Right kidney (tissue), 9 donors: ENCODE measurements at places on chromosomes 6 and 20.

DNA sequence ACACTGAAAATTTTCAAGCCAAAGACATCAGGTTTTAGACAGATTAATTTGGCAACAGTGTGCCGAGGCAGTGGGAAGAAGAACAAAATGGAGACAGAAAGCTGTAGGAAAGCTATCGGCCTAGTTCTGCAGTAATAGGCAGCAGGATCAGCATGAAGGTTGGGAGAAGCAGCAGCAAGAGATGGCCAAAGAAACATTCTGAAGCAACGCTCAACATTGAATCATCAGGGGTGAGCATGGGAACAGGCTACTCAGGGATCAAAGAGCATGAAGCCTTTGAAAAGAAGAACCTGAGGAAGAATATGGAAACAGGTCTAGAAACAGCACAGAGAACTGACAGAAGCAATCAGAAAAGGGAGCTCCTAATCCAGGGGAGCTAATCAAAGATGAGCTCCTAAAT, 7.1 kb upstream of the DST start:
- no peak for DNase-seq

DNA sequence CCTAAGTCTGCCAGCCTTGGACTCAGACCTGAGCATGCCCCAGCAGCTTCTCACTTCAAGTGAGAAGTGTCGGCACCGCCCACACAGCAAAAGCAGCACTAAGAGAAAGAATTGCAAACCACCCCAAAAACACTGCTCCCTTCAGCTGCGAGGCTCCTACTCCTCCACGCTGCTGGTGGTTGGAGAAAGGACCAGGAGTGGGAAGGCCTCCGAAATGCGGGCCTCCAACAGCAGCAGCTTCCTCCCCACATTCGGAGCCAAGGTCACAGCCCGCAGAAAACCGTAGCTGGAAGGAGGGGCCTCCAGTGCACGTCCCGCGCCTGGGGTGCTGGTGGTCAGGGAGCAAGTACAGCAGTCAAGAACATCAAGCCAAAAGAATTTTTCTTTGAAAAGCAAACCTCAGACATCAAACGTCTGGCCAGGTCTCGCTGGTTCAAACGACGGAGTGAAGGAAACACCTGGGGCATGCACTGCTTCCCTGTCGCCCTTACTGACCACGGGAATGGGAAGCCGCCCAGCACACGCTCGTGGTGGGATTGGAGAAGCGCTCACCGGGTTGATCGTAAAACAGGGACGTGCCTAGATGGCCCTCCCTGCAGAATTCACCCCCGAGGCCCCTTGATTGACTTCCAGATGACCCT, 185.6 kb upstream of the CST7 start:
- no peak for DNase-seq

GRCh38 chr6:2111162-2111677, 134.2 kb downstream of the GMDS start:
- no peak for DNase-seq

DNA sequence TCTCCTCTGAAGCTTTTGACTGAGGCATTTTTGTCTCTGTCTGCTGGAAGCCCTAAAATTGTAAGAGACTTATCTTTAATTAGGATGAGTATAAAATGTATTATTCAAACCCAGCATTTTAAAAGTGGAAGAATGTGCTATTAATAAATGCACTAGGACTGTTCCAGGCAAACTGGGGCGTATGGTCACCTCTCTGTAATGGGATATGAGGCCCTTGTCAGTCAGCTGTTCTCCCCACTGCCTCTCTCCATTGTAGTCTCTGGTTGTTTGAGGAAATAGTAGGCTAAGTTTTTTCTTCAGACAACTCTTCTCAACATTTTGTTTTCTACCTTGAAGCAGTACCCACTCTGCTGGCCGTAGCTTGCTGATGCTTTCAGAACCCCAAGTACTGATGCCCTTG, 14.3 kb upstream of the DEF6 start:
- DNase-seq, result no peak

- no peak for DNase-seq
These were observed 21.3 kb upstream of the SGK1 start for GRCh38 chr6:134339216-134339615.

- no peak for DNase-seq
These were observed 82.0 kb downstream of the PTPRK start for GRCh38 chr6:128438393-128438792.

DNA sequence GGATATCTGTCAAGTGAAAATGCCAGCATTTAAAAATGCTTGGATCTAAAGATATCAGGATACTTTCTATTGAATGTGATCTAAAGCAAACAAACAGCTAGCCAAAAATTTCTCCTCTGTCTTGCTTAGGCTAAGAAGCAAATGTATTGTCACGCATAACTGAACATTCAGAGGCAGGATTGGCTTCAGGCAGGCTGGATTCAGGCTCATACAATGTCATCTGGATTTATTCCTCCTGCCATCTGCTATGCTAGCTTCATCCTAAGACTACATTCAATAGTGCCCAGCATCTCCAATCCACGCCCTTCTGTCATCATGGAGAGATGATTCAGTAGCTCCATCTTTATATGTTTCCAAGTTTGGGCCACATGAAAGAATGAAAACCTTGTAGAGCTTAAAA, 27.1 kb downstream of the PFDN4 start:
- DNase-seq, result no peak

GRCh38 chr6:165663736-165664558, 906 bp upstream of the PDE10A start:
- peak; percentile 85 for DNase-seq

DNA sequence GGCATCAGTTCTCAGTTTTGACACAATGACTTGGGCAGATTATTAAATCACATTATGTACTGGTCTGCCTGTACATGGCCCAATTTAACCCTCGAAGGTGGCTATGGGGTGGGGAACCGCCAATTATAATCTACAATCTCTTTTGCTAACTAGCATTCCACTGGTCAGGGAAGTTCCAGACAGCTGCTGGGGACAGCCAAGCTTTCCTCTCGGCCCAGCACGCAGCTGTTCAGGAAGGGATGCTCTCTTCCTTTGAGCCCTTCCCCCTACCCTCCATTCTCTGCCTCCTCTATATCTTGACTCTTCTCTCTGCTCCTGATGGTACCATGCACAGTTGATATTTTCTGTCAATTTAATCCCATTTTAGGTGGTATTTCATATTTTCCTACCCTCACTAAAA, 233.5 kb upstream of the AGPAT4 start:
- no peak for DNase-seq

DNA sequence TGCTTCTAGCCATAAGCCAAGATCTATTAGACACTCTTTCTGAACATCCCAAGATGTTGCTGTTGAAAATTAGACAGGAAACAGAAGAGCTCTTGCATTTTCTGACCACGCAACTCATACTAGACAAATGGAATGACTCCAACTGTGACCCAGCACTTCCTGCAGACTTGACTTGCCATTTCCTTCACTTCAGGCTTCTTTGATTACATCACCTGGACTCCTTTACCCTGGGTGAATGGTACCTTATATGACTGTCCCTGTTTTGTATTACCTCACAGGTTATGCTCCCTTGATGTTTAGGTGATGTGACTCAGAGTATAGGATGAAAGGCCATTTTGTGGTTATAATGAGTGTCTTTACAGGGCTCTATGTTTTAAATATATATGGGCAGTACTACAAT, 236.1 kb downstream of the BMP2 start:
- DNase-seq, result no peak

DNA sequence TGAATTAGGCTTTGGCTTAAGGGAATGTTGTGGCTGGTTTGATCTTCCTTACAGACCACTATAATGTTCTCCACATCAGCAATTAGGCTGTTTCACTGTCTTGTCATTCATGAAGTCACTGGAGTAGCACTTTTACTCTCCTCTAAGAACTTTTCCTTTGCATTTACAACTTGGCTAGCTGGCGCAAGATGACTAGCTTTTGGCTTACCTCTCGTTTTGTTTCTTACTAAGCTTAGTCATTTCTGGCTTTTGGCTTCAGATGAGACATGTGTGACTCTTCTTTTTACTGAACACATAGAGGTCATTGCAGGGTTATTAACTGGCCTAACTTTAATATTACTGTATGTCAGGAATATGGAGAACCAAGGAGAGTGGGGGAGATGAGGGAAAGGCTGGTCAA, 143.2 kb downstream of the PTCHD4 start:
- DNase-seq, result no peak

DNA sequence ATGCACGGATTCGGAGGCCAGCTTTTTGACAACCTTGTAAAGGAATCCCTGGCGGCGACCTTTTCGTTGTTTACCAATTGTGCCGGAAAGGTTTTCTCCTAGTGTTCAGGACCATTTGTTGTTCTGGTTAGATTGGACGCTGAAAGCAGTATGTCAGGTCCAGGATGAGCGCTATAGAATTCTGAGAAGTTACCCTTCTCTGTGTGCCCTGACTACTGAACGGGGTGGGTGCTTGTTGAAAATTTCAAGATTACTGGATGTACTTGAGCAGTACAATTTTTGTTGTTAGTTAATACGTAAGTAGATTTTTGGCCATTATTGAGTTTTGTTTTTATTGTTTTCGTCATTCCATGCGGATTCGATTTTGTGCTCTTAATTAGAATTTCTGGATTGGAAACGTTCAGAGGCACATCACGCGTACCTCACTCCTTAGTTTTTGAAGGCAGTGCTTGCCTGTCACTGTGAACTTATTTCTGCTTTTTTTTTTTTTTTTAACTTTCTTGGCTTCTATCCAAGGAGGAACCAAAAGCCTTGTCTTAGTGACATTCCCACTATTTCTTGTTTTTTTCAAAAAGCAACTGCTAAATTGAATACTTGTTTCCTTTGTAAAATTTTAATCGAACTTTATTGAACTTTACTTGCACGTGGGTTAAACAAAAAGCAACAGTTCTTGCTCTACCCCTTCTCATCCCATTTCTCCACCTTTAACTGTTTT, 898 bp downstream of the XRN2 start:
- DNase-seq, result no peak

GRCh38 chr6:70131528-70131927, 171.4 kb downstream of the COL9A1 start:
- DNase-seq, result no peak

DNA sequence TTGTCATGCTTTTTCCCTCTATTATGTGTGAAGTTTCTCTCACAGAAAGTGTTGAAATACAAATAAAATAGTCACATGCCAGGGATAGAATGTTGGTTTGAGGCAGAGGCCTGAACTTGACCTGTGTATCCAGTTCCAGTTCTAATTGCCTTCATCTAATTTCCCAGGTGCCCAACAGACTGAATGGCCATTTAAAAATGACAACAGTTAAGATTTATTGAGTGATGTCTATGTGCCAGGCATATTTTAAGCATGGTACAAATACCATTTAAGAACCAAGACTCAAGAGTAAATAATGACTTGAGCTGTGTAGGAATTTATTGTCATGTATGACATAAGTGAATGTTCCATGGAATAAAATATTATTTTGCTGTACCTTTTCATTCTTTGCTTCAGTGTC, 87.6 kb upstream of the EMILIN3 start:
- DNase-seq, result no peak

DNA sequence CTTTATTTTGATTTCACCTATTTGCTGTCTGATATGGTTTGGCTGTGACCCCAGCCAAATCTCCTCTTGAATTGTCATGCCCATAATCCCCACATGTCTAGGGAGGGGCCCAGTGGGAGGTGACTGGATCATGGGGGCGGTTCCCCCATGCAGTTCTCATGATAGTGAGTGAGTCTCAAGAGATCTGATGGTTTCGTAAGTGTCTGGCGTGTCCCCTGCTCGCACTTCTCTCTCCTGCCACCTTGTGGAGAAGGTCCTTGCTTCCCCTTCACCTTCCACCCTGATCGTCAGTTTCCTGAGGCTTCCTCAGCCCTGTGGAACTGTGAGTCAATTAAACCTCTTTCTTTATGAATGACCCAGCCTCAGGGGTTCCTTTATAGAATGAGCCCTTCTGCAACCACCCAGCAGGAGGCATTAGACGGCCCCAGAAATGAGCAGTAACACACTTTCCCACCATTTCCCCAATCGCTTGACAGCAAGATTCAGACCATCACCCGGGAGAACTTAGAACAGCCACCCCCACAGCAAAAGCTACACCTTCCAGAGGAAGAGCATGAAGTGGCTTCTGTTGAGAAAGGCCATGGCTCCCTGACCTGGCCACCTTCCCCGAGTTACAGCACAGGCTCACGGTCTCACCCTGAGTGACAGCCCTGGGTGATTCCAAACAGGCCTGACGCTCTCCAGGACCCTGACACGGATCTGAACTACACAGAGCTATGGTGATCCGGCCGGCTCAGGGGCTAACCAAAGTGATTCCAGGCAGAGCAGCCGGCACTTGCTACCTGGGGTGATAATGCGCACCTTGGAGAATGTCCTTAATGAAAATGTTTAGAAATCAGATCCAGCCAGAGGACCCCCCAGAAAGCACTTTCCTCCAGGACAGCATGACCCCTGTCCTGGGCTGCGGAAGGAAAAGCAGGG, 131.2 kb upstream of the CDH4 start:
- DNase-seq, result no peak

- DNase-seq, result no peak
These were observed 17.7 kb downstream of the GFOD1 start for GRCh38 chr6:13469693-13470092.
